Left kidney (tissue), 8 donors: ENCODE measurements at places on chromosomes 16 and 17. TPM values are rescaled to one million over a fixed set of nuclear protein-coding genes. Genes with fewer than 3 reads are reported as not detected.
A peak's percentile ranks its signal among the peaks of the same experiment; 100 is the strongest.

The CDH8 gene
- 4.6 TPM for polyA plus RNA-seq

The CTF1 gene
- polyA plus RNA-seq = 6.4 TPM

The ABCC12 gene
- 0.13 TPM for polyA plus RNA-seq

The IRF8 gene
- 5.4 TPM for polyA plus RNA-seq

The SGSH gene
- 41.8 TPM for polyA plus RNA-seq

The CYBC1 gene
- polyA plus RNA-seq = 43.3 TPM

- no peak for DNase-seq
Measured at GRCh38 chr17:68457168-68457538, at the start of gene WIPI1. TSS of gene WIPI1 (minus strand) at chr17:68457496. CDS start at chr17:68457421, 75 bp downstream.

DNA sequence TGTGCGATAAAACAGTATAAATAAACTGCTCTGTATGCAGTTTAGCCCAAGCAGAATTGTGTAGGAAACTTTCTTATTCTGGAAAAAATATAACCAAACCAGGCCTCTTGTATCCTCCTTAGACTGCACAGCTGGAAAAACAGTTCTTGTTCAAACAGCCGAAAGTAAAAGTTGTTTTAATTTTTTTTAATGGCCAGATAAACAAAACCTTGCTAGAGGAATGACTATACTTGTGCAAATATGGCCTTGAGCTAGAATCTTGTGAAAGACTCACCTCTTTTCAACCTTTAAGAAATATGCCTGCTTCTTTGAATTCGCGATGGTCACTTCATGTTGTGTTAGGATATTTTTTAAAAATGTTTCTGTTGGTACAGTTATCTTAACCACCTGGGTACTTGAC lies 114.5 kb upstream of the MAF start:
- no peak for DNase-seq

GRCh38 chr16:29720703-29721102 lies 25.1 kb downstream of the C16orf54 start:
- DNase-seq = no peak

GRCh38 chr16:65574326-65574966 lies 452.6 kb upstream of the CDH11 start:
- no peak for DNase-seq

GRCh38 chr16:15610369-15610871 lies 32.5 kb downstream of the MARF1 start:
- DNase-seq = no peak

- DNase-seq = no peak
Measured at GRCh38 chr16:85101956-85102630, 10.2 kb downstream of the CIBAR2 start.

GRCh38 chr16:88993946-88994600 lies 17.1 kb upstream of the CBFA2T3 start:
- no peak for DNase-seq

DNA sequence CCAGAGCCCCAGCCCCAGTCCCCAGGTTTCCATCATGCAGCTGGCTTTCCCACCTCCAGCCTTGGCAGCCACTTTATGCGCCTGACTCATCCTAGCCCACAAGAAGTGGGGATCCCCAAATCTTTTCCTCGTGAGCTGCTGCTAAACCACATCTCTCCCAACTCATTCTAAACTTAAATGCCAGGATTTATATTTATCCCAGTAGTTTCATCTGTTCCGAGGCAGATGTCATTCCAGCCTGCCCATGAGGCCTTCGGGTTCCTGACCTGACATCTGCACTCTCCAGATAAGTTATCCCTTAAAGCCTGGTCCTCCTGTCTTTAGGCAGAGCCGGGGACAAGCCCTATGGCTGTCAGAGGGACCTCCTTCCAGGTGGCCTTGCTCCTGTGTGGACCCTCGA lies 16.6 kb downstream of the PLXDC1 start:
- no peak for DNase-seq

DNA sequence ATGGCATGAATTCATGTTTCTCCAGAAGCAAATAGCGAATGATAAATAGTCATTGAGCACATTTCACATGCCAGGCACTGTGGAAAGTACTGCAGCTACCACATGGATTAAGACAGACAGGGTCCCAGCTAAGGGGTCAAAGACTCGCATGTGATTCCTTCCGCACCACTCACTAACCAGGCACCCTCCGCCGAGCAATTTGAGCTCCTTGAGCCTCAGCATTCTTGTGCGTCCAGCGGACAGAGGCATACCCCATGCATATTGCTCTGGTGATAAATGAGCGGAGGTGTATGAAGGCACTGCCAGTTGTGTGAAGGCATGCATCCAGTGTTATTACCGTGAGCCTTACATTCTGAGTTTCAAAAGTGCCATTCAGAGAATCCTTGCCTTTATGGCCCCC lies 358.7 kb downstream of the HS3ST4 start:
- no peak for DNase-seq

DNA sequence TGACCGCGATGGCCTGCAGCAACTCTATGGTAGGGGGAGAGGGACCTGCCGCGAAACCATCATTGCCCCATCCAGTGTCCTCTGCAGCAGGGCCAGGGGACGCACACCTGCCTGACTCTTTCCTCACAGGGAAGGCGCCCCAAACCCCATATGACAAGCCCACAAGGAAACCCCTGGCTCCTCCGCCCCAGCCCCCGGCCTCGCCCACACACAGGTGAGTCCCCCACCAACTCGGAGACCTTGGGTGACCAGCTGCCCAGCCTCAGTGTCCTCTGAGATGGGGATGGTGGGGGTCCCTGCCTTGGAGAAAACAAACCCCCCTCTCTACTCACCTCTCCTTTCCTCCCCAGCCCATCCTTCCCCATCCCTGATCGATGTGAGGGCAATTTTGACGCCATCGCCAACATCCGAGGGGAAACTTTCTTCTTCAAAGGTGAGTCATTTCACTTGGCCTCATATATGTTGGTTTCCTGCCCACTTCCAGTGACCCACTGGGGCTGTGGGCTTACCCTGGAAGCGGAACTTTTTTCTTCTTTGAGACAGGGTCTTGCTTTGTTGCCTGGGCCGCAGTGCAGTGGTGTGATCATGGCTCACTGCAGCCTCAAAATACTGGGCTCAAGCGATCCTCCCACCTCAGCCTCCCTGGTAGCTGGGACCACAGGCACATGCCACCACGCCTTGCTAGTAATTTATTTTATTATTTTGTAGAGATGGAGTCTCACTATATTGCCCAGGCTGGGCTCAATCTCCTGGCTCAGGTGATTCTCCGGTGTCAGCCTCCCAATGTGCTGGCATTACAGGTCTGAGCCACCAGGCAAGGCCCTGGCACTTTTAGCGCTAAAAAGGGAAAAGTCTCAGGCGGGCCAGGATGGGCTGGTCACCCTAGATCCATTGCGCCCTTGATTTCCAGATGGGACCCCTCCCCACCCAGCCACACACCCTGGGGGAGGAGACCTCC lies 8.0 kb upstream of the IL32 start:
- no peak for DNase-seq

DNA sequence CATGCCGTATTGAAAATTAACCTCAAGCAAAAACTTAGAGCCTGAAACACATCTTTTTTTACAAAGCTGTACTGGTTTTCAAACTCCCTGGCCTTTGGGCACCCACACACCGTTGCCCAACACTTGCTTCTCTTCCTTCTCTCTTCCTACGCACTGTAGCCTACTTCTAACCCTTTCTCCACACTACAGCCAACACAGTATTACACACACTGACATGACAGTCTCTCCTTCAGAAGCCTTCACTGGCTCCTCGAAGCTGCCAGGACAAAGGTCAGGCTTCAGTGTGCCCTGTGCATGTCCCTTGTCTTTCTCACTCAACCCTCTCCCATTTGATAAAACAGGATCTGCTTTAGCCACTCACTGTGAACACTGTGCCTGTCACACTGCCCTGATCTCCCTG lies 8.0 kb downstream of the FANCA start:
- no peak for DNase-seq

DNA sequence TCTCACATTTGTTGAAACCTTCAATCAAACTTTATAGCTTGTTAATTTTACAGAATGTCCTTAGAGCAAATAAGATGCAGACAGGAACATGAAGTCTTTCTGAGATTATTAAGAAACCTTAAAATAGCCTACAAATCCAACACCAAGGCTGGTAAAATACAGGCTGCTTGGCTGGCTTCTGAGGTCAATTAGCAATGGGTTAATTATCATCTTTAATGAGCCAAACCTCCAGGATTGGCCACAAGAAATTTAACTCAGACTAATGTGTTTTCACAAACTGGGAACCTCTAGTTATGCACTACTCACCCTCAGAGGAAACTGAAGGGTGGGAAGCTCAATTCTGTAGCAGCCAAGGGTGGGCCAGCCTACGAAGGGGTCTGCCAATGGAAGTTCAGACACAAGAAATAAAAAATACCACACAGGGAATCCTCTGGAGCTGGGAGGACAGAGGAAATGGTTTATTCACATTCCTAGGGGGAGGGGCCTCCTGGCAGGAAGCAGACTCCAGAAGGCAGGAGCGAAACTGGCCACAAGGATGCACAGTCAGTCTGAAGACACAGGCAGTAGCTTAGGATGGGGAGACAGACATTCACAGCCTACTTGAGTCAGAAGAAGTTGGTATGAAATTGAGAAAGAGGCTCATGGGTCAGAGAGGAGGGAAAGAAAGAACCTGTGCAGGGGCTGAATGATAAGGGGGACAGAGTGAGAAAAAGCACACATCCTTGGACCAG lies 36.1 kb downstream of the HIC1 start:
- DNase-seq = peak; percentile 75

GRCh38 chr16:4272114-4272956 lies 488 bp downstream of the TFAP4 start:
- DNase-seq = no peak

DNA sequence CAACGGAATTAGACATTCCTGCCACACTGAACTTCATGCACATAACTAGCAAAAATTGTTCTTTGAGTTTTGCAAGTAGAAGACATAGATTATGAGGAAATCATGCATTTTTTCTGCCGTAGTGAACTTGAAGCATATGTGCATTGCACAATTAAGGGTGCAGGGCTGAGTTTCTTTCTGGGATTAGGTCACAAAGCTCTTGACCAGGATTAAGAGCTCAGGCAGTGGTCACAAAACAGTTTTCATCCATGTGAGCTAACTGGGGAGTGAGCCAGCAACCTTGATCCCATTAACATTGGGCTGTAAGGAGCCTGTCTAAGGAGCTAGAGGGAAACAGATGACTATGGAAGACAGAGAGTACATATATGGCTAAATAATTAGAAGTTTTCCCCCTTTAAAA lies 143.7 kb downstream of the PMP22 start:
- DNase-seq = no peak

- DNase-seq = peak; percentile 80
Measured at GRCh38 chr17:38982858-38983746, 15.9 kb upstream of the FBXO47 start.
